NCI-H187 (cell line): ENCODE measurements at places on chromosomes 3 and 15.

GRCh38 chr3:150656316-150656715, 47.4 kb downstream of the ERICH6 start:
- DNase-seq = no peak

DNA sequence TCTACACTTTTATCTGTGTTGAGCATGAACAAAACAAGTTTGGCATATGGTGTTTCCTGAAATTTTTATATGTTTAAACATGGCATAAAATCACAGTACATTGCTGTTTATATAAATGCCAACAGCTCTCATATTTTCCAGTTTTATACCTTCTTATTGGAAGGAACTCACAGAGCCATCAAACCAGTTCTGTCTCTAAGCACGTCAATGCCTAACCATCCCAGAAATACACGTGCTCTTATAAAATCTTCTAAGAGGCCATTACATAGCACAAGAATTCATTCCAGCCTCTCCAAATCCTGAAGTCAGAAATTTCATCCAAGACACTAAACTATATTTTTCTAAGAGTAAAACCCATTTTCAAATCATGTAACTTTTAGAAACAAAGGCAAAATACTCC, 20.8 kb downstream of the SLC9A9 start:
- no peak for DNase-seq

- DNase-seq = no peak
These were observed 18.9 kb upstream of the TGM5 start for GRCh38 chr15:43285609-43286037.

GRCh38 chr15:68312701-68313204, 35.2 kb downstream of the FEM1B start:
- no peak for DNase-seq

- DNase-seq = no peak
These were observed 29.5 kb downstream of the ATOSA start for GRCh38 chr15:52649686-52650085.

- no peak for DNase-seq
These were observed 261.3 kb downstream of the XXYLT1 start for GRCh38 chr3:195009616-195010015.

DNA sequence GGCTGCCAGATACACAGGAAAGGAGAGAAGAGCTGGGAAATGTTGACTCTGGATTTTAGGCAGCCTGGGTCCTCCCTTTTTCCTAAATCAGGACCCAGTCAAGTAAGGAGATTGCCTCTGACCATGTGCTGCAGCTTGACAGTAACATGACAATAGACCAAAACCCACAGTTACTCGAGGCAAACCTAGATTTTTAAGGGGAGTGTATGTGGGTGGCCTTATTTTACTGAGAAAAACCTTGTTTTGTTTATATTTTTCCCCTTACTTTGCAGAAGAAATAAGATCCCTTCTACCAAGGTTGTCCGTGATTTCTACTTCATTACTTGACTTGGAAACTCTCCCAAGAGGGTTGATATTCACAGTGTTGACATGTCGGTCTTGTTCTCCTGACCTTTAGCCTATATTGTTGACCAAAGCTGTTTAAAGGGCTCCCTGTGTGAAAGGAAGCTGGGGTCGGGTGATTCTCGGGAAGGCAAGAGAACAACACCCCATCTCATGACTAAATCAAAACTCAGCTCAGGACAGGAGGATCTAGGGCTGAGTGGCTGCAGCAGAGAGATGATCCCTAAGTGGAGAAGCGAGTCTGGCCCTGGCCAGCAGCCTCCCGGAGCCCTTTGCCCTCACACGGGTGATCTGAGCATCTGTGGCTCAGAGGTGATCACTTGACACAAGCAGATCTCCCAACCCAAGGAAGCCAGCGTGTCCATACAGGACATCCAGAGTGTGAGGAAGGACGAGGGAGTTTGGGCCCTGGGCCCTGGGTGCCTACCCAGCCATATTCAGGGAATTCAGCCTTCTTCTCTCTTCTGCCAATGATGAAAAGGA, 31.0 kb upstream of the SLCO2A1 start:
- no peak for DNase-seq

DNA sequence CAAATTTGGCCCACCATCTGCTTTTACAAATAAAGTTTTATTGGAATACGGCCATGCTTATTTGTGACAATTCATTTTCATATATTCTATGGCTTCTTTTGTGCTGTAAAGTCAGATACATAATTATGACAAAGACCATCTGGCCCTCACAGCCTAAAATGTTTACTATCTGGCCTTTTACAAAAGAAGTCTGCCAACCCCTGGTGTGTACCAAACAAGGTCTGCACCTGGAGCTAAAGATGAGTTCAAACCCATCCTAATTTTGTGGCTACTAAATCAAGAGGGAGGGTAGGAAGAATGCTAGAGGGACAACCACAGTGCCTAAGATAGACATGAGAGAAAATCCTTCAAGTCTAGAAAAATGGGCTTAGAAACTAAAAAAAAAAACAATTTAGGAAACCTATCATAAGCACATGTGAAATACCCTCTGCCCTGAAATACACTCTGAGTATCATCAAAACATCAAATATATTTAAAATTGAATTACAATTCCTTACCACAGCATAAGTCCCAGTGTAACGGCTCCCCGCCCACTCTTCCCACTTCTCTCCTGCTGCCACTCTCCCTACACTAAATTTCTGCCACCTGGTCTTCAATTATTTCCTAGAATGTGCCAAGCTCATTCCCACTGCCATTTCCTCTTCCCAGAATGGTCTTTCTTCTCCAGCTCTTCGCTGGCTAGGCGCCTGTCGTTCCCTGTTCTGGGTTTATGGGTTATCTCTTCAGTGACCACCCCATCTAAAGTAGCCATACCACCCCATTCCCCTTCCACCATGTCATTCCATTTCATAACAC, 950.7 kb upstream of the CFAP20DC start:
- DNase-seq = no peak

DNA sequence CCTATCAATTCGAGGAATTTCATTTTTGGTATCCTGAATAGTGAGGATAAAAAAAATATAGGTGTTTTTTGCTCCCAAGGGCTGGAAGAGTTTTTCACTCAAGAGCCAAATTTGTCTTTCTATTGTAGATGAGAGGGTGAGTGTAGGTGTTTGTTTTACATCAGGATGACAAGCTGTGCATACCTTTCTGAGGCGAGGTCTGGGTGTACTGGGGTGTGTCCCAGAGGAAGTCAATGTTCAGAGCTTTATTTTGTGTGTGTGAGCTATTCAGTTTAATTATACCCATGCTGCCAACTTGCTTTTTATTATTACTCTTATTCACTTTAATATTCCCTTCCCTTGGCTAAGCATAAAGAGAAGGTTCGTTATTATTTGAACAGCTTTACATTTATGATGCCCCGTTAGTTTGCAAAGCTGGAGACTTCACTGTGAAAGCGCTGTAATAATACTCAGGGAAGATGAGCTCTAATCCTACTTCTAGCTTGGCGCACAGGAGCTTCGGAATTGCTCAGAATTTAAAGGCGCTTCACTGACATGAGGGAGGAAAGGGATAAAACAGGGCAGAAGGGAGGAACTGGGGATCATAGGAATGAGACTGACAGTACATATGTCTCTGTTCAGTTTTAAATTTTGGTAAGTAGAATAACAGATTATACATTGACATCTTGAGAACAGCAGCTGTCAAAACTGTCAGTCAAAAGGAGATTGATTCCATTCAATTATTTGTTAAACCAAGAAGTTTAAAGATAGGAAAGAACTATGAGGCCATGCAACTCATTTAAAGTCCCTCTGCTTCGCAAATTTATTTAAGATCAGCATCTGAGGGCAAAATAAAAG, 117.7 kb upstream of the TP63 start:
- no peak for DNase-seq

- no peak for DNase-seq
These were observed 160.0 kb upstream of the PRICKLE2 start for GRCh38 chr3:64385277-64385676.

GRCh38 chr3:126937973-126938372, 44.9 kb upstream of the PLXNA1 start:
- no peak for DNase-seq

DNA sequence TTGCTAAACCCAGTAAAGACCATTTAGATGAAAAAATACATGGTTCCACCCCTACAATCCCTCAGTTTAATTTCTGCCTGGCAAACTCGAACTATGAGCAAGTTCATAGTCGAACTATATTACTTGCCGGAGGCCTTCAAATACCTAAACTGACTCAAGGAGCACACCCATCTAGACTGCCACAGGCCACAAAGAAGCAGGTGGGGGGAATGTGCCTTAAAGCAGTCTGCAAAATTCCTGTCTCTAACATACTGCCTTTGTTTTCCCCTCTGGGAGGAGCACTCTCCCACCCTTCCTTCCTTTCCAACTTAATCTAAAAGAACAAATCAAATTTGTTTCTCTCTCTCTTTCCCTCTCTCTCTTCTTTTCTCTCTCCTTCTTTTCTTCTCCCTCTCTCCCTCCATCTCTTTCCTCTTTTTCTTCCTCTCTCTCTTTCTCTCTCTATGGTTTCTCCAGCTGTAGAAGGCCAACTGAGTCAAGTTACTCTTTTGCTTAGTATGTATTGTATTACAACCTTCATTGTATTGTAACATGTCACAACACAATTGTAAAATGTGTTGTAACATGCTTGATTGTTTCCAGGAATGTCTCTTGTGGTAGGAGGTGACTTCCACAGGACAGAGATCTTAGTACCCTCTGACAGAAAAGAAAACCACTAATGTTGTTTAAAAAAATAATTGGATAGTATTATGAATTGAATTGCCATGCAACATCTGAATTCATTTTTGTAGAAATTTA, 496.3 kb downstream of the ROBO2 start:
- no peak for DNase-seq

DNA sequence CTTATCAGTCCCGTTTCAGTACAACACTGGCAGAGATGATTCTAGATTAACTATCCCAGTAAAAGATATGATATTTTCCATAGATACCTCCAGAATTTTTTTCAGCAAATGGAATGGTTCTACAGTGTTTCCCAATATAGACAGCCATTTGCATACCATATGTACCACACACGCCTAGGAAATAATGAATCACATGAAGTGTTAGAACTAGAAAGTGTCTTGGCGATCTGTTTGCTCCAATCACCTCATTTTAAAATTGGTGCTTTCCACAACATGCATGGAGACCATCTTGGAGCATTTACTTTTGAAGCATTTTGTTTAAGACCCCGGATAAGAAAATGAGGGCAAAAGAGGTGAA, 2.0 kb downstream of the C2CD4A start:
- DNase-seq = no peak
